NCI-H187 (cell line): ENCODE measurements at places on chromosomes 3 and 15.

DNA sequence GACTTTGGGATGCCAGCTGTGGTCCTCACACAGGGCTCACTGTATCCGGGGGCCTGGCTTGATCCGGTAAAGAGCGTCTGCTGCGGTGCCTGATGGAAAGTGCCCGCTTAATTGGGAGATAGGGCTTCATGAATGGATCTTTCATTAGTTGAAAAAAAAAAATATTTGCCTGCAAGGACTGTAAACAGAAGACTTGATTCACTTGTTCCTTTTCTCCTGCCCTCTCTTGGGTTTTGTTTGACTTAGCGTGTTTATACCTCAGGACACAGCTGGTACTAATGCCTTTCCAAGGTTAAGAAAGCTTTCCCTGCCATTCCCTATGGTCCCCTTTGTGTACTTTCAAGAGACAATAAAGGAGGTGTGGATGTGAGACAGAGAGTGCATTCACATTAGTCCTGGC is 493.3 kb downstream of the LPP start:
- DNase-seq = no peak

DNA sequence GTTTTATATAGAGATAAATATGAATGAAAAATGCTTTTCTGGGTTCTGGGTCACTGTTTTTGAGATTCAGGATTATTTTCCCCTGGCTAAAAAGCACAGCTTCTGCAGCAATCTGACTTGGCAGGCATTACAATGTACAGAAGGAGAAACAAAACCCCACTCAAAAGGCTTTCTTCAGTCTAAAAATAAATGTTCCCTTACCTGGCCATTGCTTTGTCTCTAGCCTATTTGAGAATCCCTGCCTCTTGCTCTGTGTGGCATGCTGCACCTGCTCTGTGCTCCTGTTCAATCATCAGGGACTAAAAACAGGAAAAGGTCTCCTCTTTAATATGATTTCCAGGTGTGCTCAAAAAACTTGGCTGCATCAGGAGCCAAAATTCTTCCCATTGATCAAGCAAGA is 187.4 kb upstream of the STAC start:
- DNase-seq = no peak

DNA sequence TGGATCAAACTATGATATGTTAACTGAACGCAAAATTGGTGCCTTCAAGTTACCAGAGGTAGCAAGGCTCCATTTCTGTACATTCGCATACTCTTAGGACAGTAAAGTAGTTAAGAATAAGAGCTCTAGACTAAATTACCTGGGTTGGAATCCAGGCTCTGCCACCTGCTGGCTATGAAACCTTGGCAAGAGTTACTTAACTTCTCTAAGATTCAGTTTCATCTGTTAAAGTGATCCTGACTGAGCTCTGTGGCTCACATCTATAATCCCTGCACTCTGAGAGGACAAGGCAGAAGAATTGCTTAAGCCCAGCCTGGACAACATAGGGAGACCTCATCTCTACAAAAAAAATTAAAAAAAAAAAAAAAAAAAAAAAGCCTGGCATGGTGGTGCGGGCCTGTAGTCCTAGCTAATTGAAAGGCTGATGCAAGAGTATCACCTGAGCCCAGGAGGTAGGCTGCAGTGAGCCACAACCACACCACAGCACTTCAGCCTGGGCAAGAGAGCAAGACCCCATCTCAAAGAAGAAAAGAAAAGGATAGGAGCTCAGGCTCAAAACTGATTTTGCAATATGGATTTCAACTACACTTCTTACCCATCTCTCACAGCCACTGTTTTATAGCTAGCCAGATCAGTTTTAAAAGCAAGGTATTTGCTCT is 21.3 kb downstream of the GSK3B start:
- DNase-seq = no peak

GRCh38 chr3:157327018-157327417 is 109.6 kb upstream of the PTX3 start:
- DNase-seq = no peak

DNA sequence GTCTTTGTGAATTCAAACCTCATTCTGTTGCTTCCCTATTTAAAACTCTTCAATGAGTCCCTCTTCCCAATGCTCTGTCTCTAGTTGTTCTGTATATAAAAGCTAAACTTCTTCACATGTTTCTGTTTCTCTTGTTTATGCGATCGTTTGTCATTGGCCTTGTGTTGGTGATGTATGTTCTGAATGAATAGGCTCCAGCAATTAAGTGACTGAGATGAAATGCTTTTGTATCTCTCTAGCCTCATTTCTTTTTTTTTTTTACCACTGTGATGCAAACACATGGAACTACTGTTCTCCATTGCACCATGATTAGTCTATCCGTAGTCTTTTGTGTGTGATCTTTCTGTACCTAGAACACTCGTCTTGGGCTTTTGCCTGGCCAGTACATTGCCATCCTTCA is 380.5 kb upstream of the TPRG1 start:
- DNase-seq = no peak

GRCh38 chr15:79981831-79982455 is 10.9 kb upstream of the BCL2A1 start:
- no peak for DNase-seq
